ENCODE measurements at places on chromosomes 1 and 21. TPM values are rescaled to one million over a fixed set of nuclear protein-coding genes. Genes with fewer than 3 reads are reported as not detected.

GRCh38 chr1:25698252-25698651 lies 81.7 kb downstream of the MAN1C1 start:
- no peak for DNase-seq

DNA sequence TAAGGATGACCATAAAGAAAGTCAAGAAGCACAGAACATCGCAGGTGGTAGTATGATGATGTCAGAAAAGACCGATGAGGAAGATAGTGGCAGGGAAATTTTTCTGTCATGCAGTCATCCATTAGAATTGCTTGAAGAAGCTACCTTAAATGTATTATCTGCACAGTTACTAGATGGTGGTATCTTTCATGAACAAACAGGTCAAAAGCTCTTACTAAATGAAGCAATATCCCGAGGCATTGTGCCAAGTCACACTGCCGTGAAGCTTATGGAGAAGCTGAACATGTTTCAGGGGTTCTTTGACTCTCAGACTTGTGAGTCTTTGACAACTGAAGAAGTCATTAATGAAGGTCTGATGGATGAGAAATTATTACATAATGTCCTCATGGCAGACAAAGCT lies 128.8 kb downstream of the MACF1 start:
- no peak for DNase-seq

DNA sequence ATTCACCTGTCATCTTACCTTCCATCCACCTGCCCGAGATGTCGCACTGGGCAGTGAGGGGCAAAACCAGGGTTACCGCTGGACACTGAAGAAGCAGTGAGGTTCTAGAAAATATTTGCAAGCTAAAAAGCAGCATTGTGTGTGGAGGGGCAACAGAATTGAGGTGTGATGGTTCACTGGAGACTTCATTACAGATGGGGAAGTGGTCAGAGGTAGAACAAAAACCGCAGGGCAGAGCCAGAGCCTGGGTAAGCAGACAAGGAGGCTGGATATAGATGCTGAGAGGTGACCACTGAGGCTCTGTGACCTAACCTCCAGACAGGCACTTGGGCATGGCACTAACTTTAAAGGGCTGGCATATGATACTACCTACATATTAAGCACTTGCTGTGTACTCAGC lies 363.9 kb upstream of the PROX1 start:
- DNase-seq, result no peak

DNA sequence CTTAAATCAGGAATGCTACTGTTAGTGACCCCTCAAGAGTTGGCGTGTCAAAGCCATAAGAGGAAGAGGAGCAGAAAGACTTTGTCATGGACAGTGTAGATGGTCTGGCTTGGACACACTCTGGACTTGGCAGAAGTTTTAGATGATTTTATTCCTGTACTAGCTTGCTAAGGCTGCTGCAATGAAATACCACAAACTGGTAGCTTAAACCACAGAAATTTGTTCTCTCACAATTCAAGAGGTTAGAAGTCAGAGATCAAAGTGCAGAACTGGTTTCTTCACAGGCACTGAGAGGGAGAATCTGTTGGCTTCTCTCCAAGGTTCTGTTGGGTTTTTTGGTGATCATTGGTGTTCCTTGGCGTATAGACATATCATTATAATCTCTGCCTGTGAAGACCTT lies 869.8 kb upstream of the B3GALT2 start:
- DNase-seq, result no peak

- no peak for DNase-seq
Measured at GRCh38 chr1:94115900-94116436, 5.0 kb downstream of the ABCA4 start.

TEDDM1 gene
- not detected for total RNA-seq

DNA sequence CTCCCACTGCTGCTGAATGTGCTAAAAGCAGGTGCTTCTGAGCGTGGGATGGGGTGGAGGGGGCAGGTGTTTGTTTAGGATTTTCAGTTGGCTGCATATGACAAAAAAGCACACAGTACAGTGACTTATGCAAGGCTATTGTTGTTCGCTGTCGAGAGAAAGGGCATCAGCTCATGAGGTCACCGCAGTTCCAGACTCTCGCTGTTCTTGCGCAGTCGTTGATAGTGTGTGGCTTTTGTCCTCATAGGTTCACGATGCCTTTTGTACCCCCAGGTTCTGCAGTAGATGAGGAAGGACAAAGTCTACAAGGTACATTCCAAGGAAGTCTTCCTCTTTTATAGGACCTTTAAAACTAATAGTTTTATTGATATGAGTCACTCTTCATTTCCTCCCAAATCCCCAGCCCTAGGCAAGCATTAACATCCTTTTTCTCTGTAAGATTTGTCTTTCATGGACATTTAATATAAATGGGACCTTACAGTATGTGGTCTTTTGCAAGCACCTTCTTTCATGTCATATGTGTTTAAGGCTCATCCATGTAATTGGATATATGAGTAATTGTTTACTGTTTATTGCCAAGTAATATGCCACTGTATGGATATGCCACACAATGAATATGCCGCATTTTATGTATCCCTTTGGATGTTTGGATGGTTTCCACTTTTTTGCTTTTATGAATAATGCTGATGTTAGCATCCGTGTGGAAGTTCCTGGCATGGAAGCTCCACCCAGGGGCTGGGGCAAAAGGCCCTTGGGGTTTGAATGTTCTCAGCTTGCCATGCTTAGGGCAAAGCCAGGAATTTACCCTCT lies 14.5 kb upstream of the NLRP3 start:
- DNase-seq, result no peak
